NCI-H69 (cell line): ENCODE measurements at places on chromosomes 5 and 9.

DNA sequence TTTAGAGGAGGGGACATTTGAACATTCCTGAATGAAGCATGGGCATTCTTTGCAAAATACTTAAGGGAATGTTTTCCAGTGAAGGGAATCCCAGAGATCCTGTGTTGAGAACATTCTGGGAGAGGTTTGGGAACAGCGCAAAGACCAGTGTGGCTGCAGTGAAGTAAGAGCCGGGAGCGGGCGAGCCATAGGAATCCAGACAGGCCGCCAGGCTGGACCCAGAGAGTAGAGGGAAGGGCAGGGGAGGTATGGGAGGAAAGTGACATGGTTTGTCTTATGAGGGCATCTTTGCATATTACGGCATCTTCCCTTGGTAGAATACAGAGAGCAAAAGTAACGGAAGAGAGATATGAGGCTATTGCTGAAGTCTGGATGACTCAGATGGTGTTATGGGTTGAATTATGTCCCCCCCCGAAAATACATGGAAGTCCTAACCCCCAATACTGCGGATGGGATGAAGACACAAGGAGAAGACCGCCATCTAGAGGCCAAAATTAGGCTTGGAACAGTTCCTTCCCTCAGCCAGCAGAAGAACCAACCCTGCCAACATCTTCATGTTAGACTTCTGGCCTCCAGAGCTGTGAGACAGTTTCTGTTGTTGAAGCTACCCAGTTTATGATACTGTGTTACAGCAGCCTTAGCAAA, 268.2 kb downstream of the MAST4 start:
- DNase-seq: peak; percentile 50

GRCh38 chr5:172929371-172929838, 29.8 kb upstream of the RPL26L1 start:
- no peak for DNase-seq

DNA sequence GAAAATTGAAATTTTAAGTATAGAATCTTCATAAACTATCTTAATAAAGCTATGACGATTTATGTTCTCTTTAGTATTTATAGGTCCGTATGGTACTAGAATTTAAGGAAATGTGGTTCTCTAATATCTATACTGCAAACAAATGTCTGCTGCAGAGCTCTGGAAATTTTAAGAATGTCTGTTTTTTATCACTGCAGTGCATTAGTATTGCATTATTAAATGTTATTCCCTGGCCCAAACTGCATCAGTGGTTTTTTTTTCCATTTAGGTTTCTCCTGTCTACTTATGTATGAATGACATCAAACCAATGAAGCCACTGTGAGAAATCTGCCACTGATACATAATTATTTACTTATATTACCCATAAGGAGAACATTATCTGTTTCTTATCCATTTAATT, 211.4 kb upstream of the CD180 start:
- DNase-seq: no peak

- DNase-seq: no peak
Measured at GRCh38 chr5:139733698-139734538, 61.7 kb upstream of the PSD2 start.

DNA sequence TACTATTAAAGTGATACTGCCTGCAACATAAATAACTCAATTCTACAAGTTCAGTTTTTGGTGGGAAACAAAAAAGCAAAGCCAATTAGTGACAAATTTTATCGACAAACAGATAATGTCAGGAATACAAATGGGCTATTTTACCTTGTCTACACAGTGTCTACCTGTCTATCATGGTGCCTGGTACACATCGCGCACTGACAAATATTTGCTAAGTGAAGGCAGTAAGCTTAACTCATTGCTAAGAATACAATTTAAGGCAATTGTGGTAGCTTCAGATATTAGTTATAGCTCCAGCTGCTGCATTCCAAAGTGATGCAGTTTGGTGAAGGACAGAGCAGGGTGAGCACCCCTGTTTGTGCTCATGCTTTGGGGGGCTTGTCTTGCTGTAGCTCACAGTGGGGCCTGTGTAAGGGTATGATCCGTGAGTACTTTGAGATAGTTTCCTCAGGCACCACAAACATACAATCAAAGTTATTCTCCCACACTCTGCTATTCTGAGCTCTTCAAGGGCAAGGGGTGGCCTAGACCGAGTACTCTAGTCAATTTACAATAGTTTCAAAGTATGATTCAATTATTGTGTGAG, 24.7 kb downstream of the ELL2 start:
- no peak for DNase-seq

DNA sequence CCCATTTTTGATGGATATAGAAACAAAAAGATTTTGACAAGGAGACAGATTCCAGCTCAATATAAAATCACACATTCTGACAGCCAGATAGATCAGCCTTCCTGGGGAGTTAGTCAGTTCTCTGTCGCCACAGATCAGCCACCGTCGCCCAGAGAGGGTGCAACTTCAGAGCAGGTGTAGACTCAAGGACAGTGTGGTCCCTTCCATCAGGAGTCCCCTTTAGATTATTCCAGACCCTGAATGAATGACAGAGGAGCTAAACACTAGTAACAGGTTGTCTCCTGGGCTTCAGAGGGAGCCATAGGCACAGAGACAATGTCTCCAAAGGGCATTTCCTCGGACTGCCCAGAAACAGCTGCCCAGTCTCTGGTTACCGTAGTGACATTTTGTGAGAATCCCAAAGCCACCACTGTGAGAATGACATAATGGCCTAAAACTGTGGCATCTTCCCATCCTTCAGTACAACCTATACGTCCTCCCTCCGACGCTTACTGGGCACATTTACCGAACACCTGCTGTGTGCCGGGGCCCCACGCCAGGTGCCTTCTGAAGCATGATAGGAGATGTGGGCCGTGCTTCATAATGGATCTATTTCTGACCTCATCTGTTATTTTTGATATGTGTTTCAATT, 47.4 kb upstream of the SLC2A8 start:
- no peak for DNase-seq

GRCh38 chr5:73434461-73434860, 14.1 kb downstream of the FOXD1 start:
- no peak for DNase-seq

DNA sequence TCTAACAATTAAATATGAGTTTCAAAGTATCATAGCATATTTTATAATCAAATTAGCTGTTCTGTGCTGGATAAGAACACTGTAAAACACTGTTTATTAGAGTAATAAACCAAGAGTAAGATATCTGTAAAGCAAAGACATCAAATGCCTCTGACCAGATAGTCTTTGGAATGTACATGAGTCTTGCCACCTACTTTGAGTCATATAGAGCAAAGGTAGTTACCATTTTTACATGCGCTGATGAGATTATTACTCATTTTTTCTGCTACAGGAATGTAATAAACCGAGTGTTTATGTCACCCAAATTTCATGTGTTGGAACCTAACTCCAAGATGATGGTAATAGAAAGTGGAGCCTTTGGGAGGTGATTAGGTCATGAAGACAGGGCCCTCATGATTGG, 654.5 kb downstream of the CETN3 start:
- no peak for DNase-seq

DNA sequence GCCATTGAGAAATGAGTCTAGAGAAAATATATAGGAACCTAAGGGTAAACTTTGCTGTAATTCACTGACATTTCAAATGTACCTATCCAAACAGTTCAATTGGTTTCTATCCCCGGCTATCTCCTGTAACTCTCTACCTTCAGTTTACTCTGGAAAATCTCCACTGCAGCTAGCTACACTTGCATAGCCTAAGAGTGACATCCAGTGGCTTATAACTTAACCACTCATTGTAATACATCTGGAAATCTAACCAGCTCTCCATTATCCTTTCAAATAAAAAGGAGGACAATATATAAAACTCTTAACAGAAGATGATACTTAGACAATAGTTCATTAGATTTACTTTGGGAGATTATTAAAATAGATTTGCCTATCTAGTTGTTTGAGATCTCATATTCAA, 35.3 kb upstream of the SPDL1 start:
- peak; percentile 30 for DNase-seq

GRCh38 chr9:85013703-85014102, 344.2 kb downstream of the NTRK2 start:
- DNase-seq: no peak

GRCh38 chr9:89382026-89382986, 64.0 kb downstream of the SECISBP2 start:
- DNase-seq: no peak

GRCh38 chr5:59749782-59750520, 143.6 kb downstream of the PDE4D start:
- DNase-seq: no peak

DNA sequence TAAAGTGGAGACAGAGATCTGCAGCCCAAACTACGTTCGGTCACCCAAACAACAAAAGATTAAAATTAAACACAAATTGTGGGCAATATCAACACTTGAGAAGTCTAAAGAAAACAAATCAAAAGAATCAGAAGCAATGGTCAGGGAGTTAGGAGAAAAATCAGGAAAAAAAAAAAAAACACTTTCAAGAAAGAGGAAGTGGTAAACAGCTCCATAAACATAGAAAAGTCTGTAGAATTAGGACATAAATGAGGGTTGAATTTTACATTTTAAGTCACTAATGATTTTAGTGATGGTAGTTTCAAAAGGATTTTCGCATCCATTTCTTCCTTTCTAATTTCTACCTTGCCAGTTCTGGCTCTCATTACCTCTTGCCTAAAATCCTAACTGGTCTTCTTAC, 10.1 kb downstream of the RNF145 start:
- no peak for DNase-seq

DNA sequence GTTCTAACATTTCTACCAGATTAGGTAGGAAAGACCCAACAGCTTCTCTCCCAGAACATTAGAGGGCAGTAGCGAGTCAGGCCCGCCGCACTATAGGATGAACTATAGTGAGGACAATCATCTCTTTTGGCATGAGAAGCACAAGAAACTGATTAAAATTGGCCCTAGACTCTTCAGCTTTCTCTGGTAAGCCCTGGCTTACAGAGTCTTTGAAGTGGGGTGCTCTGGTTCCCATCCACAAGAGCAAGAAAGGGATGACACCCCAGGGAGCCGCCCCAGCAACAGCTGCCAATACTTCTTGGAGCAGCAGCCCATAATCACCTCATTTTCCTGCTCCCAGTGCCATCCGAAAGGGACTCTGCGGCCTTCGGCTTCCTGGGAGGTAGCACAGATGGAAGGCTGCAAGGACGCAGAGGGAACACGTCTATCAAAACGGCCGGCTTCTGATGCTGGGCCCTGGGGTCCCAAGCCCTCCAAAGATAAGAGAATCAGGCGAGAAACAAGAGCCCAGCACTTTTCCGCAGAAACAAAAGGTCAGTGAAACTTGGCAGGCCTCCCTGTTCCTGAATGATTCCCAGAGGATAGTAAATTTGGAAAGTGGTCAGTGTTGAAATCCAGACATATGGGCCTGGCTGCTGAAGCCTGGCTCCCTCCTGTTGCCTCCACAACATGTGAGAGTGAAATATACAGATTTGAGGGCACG, 69.3 kb downstream of the HSD17B3 start:
- DNase-seq: peak; percentile 63

DNA sequence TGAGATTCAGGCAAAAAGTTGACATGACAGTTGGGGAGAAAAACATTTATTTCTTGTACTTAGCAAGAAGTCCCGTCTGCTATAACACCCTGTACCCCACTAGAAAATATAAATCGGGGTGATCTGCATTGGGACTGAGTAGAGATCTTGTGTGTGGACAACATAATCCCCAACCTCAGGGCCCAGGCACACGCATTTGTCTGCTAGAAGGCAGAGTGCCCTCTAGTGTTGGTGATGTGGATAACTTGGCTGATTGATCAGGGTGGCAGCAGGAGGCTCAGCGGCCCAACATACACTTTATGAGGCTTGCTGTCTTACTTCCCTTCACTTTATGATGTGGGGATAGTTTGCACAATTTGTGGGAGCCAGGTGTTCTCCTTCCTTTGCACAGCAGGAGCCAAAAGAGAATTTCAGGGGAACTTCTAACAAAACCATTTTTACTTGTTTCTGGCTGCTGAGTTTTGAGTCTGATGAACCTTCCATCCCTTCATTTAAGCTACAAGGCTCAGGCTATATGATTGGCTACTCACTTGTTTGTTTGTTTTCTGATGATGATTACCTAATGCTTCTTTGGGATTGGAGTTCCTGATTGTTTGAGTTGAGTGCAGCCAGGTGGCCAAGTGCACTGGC, 263.2 kb downstream of the DMAC1 start:
- DNase-seq: peak; percentile 86

DNA sequence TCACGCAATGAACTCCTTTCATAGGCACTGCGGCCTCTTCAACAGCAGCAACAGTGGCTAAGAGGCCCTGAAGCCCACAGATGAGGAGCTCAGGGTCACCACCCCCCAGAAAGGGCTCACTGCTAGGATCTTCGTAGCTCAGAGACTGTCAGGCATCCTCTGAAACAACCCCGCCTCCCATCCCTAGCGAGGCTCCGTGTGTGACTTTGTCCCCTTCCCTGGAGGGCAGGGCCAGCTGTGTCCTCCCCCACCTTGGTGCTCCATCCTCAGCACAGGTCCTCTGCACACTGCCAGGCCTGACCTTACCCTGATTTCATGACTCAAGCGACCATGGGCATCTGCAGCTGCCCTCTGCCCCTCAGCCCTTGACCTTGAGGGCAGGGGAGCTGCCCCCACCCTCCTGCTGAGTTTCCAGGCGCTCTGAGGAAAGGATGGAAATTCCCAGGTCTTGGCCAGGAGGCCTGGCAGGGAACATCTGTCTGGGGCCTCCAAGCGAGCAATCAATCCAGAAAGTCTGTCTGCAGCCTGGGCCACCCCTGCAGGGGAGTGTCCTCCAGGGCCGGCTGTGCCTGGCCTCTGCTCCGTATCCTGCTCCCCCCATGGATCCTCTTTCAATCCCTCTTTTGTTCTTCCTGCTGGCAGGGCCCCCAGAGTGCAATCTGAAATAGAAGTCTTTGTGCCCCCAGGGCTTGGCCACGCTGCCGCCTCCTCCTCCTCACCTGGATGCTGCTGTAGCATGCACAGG, 6.8 kb upstream of the IRX4 start:
- DNase-seq: peak; percentile 25

GRCh38 chr5:120108586-120109248, 355.4 kb upstream of the PRR16 start:
- DNase-seq: no peak

GRCh38 chr9:72551306-72551705, 29.9 kb downstream of the TMC1 start:
- peak; percentile 6 for DNase-seq

- no peak for DNase-seq
Measured at GRCh38 chr9:69058101-69058500, 22.5 kb downstream of the FXN start.

DNA sequence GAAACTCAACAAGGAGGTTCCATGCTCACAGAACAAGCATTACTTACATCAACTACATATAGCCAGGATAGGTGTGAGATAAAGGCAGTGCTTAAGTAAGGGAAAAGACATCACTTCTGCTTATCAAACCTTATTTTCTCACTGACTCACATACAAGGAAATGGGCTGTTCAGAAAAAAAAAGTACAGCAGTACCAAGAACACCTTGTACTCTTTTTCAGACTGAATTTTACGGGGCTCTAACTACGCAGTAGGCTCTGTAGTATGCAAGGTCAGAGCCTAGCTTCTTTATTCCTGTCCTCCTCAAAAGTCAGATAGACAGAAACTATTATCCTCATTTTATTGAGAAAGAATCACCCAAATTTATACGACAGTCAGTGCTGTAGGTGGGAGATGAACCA, 5.8 kb downstream of the PSMB7 start:
- no peak for DNase-seq

GRCh38 chr5:81748556-81748955, 2.3 kb downstream of the SSBP2 start:
- DNase-seq: peak; percentile 39
